Activated CD8-positive, alpha-beta memory T cell treated with anti-CD3 and anti-CD28 coated beads for 24 hours (primary cell): ENCODE measurements at places on chromosomes 16 and 17.
A peak's percentile ranks its signal among the peaks of the same experiment; 100 is the strongest.

DNA sequence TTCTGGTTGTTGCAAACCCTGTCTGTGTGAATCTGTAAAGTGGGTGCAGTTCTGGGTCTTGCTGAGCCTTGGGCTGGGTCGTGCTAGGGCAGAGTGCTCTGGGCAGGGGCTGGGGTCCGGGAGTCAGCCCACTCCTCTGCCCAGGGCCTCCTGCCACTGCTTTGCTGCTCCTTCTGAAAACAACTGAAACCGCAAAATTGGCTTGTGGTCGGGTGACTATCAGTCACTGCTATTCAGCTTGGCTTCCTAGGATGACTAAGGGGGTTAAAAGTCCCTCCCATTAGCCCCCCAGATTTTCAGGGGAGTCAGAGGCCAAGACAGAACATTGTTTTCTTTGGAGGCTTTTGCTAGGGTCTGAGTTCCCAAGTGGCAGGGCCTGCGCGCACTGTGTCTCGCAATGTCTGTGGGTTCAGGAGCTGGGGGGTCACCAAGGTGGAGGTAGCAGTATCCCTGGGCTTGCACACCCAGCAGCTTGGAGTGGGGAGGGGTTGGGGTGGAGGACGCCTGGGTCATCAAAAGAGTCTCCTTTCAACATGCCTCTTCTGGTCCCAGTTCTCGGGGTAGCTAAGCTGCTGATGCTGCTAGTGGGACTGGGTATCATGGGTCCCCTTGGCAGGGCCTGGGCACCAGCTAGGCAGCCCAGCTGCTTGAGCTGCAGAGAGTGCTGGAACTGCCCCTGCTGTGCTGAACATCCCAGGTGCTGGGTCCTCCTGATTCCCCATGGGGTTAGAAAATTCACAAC is 13.5 kb upstream of the TBX21 start:
- peak; percentile 90 for DNase-seq

- DNase-seq = no peak
Observed at GRCh38 chr17:80485846-80486245, 9.4 kb upstream of the NPTX1 start.

- no peak for DNase-seq
Observed at GRCh38 chr17:2390199-2390836, 10.5 kb downstream of the MNT start.

DNA sequence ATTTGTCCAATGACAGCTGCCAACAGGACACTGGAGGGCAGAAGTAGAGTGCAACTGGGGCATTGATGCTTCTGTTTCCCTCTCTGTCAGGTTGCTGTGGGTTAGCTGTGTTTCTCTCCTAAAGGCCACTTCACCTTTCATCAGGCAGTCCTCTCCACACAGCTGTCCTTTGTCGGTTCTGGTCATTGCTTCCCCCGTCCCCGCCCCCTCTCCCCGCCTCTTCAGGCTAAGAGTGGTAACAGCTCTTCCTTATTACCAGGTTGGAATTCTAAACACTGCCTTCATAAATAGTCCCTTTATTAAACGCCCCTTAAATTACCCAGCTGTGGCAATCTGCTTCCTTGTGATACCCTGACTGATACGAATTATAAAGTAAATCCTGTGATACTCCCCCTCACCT is 31.8 kb upstream of the NSRP1 start:
- DNase-seq = no peak

GRCh38 chr16:11697319-11697718 is 29.1 kb downstream of the SNN start:
- peak; percentile 17 for DNase-seq

GRCh38 chr16:17476414-17477259 is 5.9 kb upstream of the XYLT1 start:
- DNase-seq = peak; percentile 64

GRCh38 chr17:19386974-19387920 is at the start of gene MFAP4:
Gene MFAP4, minus strand, starts transcription at chr17:19387190. Its CDS starts 35 bp downstream, at chr17:19387155.
- DNase-seq = no peak

GRCh38 chr17:61418449-61418848 is 18.8 kb downstream of the TBX2 start:
- no peak for DNase-seq

- DNase-seq = peak; percentile 3
Observed at GRCh38 chr16:69365901-69366300, 14.3 kb upstream of the TMED6 start.

DNA sequence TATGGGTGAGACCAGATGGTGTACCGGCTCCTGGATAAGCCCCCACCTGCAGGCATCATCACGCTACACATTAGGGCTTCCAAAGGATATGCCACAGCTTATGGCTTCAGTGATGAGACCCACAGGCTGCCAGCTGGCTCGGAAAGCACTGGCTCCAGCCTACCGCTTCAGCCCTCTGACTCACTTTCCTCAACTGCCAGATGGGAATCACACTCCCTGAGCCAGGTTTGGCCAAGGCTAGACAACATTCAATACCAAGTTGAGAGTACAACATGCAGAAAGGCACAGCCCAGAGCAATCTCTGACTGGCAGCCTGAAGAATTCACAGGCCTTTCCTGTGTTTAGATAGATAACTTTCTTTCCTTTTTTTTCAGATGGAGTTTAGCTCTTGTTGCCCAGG is 10.3 kb downstream of the CENPV start:
- no peak for DNase-seq

GRCh38 chr16:73062743-73063733 is 15.1 kb upstream of the ZFHX3 start:
- no peak for DNase-seq

DNA sequence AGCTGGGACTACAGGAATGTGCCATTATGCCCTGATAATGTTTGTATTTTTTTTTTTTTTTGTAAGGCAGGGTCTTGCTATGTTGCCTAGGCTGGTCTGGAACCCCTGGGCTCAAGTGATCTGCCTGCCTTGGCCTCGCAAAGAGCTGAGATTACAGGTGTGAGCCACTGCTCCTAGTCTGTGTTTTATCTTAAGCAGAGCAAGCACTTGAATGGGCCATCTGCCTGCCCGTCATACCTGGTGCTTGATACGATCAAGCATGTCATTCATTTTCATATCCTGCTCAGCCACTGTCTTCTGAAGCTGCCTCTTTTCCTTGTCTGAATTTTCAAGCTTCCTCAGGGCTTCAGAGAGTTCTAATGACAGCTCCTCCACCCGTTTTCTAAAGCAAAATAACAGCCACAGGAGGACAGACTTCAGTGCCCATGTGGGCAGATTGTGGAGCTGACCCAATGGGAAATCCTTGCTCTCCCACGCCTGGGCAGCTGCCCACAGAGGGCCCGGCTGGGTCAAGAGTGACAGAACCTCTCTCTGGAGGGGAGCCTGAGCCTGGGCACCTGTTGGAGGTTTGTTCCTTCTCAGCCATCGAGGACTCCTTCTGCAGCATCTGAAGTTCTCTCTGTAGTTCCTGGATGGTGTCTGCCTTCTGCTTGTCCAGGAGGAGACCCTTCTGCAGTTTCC is 36.5 kb downstream of the DHX38 start:
- DNase-seq = no peak

GRCh38 chr16:25110387-25110947 is 1.1 kb upstream of the LCMT1 start:
- DNase-seq = no peak

DNA sequence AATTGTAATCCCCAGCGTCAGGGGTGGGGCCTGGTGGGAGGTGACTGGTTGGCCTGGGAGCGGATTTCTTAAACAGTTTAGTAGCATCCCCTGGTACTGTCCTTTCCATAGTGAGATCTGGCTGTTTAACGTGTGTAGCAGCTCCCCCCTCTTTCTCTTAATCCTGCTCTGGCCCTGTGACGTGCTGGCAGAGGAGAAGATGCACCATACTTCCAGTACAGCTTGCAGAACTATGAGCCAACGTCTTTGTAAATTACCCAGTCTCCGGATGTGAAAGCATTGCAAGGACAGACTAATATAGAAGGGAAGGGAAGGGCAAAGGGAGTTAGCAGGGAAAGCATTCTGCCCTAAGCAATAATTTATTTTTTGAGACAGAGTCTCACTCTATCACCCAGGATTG is 83.9 kb downstream of the RMI2 start:
- no peak for DNase-seq

DNA sequence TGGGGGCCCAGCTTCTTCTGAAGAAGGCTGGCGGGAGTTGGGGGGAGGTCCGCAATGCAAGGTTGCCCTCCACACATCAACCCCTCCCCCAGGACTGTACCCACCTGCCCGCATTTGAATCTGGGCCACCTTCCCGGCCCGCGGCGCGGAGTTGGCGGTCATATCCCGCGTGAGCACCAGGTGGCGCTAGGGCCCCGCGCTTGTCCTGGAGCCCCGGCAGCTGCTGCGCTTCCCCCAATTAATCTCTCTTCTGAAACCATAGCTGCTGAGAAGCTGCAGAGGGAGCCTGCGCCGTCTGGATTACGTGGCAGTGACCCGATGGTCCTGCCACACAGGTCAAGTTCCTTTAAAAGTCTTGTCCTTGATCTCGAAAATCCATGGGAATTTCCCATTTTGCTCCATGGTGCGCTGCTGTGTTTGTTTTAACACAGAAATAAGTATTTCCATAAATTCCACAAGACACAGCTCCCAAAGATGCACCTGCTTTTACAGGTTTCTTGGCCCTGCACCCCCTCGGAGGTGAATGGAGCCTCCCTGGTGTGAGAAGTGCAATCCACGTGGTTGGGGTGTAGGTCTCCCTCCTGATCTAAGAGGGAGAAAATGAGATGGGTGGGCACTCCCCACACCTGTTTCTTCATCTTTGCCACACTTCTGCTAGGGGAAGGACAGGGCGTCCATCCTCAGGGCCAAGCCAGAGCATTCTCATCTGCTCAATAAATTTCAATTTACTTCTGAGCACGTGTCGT is 22.1 kb downstream of the COX4I1 start:
- DNase-seq = peak; percentile 98

DNA sequence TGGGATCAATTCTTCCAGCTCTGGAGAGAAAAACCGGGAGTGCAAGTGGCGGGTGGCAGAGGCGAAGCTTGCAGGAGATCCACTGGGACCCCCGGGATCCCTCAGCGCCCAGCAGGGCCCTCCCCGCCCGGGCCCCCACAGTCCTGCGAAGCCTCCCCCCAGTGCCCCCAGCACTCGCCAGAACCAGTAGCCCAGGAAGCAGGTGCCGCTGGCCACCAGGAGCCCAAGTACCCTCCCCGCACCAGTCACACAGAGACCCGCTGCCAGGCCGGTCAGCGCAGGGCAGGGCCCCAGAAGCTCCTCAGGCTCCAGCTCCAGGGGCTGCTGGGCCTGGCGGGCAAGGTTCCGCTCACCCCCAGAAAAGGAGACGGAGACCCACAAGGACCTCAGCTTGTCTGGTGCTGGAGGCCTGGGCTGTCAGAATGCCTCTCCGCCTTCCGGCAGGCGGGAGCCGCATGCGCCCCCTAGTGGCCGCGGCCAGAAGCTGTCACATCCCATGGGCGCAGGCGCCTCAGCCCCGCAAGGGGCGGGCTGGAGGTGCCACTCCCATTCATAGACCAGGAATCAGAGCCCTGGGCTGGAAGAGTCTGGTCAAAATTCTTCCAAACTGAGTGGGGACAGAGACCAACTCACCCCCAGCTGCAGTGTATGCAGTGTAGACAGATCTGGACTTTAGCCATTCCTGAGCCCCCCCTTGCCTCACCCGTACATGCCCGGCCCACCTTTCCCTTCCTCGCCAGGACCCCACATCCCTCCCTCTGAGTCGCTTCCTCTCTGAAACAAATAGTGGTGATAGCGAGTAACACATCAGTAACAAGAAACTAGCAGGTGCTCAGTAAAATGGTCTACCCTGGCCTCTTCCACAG is 1002.3 kb downstream of the KCNJ18 start:
- no peak for DNase-seq

DNA sequence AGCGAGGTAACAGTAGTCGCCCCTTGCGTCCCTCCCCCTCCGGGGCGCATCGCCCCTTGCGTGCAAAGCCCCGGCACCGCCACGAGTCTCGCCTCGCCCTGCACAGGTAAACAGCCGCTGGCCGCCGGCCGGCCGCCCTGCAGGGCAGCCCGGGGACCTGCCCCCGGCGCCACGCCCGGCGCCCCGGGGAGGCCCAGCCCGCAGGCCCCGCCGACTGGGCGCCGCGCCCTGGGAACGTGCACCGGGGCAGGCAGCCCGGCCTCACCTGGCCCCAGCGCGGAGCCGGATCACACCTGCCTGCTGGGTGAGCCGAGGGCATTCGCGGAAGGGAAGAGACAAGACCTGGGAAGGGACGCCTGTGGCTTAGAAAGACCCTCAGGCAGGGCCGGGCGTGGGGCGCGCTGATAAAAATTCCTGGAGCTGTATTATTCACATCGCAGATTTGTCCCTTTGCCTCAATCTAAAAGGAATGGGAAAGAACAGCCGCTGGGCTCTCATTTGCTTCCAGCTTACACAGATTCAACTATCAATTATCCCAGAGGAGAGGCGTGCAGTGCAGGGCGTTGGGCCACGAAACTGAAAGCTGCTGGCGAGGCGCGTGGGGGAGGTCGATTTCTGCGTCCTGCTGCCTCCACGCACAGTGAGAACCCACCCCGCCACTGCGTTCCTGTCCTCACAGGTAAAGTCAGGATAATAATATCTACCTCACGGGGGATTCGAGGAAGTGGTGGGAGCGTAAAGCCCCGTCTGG is 451.9 kb downstream of the SLC39A11 start:
- no peak for DNase-seq

- no peak for DNase-seq
Observed at GRCh38 chr16:56294579-56294978, 103.3 kb downstream of the GNAO1 start.

GRCh38 chr16:89697616-89698331 is 3.7 kb downstream of the SPATA2L start:
- DNase-seq = no peak

GRCh38 chr16:3580251-3580651 is 3.0 kb upstream of the NLRC3 start:
- DNase-seq = no peak

DNA sequence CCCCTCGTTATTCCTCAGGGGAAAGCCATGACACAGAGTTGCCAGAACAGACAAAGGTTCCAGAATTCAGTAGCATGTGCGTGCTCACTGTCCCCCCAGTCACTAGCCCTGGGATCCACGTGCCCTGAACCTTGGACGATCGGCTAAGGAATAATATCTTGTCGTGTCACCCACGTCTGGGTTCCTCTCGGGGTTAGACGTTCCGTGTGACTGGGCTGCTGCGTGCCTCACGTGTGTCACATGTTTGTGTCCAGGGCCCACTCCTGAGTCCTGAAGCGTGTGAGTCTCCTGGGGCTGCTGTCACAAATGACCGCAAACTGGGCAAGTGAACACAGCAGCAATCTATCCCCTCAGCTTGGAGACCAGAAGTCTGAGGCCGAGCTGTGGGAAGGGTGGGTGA is 12.4 kb upstream of the ZNF469 start:
- no peak for DNase-seq

GRCh38 chr17:33451221-33451620 is 158.1 kb upstream of the ASIC2 start:
- no peak for DNase-seq
